ENCODE measurements at places on chromosomes 4 and X. TPM values are rescaled to one million over a fixed set of nuclear protein-coding genes. Genes with fewer than 3 reads are reported as not detected.

The LGI2 gene
- 15.5 TPM for total RNA-seq

The EGFL6 gene
- total RNA-seq, result 20.2 TPM

The ENPEP gene
- 52.5 TPM for total RNA-seq

The GEMIN8 gene
- total RNA-seq, result 19.9 TPM

The GYPE gene
- total RNA-seq, result 2.2 TPM

The LDB2 gene
- total RNA-seq, result 225 TPM

The GSX2 gene
- not detected for total RNA-seq

The ZNF718 gene
- 17.0 TPM for total RNA-seq

Data from metanephros (tissue), 2 donors.